Brain microvascular endothelial cell (primary cell): ENCODE measurements at places on chromosomes 4 and X.
A peak's percentile ranks its signal among the peaks of the same experiment; 100 is the strongest.

DNA sequence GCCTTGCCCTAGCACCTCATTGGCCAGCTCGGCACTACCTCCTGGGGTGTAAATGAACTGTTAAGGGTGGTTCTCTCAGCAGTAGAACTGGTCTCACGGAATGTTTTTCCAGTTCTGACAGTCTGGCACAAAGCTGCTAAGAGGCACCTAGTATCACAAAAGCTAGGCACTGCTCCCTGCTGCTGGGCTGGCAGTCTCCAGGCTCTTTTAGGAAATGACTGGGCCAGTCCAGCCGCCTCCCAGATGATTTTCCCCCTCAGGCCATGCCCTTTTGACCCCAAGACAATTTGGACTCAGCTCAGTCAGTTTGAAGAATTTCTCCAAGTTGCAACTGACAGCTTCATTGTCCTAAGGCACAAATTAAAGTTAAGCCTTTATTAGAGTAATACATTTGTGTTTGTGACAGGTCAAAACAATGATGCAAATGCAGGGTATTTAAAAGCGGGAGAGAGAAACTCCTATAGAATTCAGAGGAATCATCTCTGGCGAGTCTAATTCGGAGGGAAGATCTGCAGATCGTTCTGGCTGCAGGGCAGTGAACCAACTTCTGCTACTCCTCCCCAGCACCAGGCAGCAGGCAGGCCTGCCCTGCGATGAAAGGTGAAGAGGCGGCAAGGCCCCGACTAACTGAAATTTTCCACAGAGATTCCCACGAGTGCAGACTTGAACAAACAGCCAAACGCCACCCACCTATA lies 7.9 kb downstream of the FRMD7 start:
- no peak for DNase-seq

- no peak for DNase-seq
Measured at GRCh38 chr4:166838975-166839614, 395.2 kb downstream of the SPOCK3 start.

GRCh38 chr4:1309261-1310010 lies 19.7 kb downstream of the MAEA start:
- peak; percentile 89 for DNase-seq

GRCh38 chr4:21887481-21887880 lies 61.1 kb downstream of the KCNIP4 start:
- no peak for DNase-seq

DNA sequence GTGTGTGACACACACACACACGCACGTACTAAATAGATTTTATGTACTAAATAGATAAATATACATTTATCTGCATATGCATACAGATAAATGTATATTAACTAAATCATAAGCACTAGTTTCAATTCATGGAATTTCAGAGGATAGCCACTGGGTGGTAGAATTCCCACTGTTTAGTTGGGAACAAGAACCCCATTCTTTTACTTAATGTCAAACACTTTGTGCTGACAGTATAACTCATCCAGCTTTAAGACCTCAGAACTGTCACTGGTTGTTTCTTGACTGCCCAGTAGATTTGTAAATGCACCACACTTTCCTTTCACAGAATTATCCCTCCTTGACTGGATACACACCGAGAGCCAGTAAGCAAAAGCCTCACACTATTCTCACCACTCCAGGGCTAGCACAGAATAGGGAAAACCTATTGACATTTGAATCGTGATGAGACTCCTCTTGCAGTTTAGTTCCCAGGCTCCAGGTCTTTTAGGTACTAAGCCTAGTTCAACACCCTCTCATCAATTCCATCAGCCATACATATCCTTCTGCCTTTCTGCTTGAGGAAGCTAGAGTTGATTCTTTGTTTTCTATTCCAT lies 32.4 kb downstream of the PPARGC1A start:
- DNase-seq = peak; percentile 3

GRCh38 chr4:10727140-10727880 lies 42.7 kb upstream of the CLNK start:
- no peak for DNase-seq

DNA sequence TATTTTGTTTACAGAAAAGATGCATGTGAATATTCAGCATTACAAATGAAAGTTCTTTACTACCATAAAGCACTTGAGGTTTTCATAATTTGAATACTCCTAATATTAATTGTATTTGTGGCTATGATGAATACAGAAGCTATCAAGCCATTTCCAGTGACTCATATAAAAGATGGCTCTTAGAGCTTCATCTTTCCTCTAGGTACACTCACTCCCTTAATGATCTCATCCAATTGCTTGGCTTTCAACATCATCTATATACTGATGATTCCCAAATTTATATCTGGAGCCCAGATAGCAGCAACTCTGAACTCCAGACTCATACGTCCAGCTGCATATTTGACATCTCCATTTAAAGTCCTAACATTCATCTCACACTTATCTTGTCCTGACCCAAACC lies 183.4 kb upstream of the FAM241A start:
- no peak for DNase-seq

GRCh38 chrX:121655276-121655675 lies 607.9 kb downstream of the GLUD2 start:
- no peak for DNase-seq

GRCh38 chr4:35500812-35501211 lies 743.5 kb downstream of the ARAP2 start:
- DNase-seq = no peak

DNA sequence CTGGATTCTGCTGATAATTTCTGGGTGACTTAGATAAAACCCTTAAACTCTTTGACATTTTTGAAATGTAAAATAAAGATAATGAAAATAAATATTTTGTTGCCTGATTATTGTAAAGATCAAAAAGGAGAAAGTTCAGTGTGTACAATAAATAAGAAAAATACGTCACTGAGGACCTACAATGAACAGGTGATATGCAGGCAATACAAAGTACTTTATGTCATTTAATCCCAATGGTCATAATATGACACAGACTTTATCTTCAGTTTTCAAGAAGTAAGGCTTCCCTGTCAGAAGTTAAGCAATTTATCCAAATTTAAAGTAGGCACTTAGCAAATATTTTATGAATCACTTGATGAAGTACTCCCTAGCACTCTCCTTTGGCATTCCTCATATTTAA lies 532.8 kb downstream of the GBA3 start:
- DNase-seq = no peak

DNA sequence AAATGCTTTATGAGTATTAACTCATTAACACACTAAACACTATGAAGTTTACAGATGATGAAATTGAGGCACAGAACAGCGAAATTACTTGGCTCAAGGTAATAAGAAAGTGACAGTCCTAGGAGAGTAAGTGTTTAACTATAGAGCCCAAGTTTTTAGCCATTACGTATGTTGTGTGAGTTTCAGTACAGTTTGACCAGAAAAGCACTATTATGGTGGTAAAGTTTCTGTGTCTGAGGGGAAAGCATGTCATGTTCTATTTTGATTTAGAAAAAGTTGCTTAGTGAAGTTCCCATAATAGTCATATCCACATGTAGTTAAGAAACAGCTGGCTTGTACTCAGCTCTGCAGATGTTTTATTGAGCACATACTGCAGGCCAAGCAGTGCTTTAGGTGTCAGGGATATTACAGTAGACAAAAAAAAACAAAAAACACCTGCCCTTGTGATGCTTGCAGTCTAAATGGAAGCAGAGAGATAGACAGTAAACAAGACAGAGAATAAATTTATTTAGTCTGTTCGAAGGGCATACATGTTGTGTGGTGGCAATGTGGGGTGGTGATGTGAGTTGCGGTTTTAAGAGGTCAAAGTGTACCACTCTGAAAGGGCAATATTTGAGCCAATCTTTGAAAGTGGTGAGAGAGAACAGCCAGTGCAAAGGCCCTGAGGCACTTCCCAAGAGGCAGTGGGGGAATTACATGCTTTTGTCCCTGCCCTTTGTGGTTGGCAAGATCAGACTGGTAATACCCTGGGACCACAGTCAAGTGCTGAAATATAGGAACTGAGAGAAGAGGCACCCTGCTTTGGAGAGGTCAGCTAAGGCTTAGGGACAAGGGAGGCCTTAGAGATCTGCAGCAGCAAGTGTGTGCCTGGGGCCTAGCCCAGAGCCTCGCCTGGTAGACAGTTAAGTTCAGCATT lies 6.2 kb downstream of the TMEM131L start:
- no peak for DNase-seq

DNA sequence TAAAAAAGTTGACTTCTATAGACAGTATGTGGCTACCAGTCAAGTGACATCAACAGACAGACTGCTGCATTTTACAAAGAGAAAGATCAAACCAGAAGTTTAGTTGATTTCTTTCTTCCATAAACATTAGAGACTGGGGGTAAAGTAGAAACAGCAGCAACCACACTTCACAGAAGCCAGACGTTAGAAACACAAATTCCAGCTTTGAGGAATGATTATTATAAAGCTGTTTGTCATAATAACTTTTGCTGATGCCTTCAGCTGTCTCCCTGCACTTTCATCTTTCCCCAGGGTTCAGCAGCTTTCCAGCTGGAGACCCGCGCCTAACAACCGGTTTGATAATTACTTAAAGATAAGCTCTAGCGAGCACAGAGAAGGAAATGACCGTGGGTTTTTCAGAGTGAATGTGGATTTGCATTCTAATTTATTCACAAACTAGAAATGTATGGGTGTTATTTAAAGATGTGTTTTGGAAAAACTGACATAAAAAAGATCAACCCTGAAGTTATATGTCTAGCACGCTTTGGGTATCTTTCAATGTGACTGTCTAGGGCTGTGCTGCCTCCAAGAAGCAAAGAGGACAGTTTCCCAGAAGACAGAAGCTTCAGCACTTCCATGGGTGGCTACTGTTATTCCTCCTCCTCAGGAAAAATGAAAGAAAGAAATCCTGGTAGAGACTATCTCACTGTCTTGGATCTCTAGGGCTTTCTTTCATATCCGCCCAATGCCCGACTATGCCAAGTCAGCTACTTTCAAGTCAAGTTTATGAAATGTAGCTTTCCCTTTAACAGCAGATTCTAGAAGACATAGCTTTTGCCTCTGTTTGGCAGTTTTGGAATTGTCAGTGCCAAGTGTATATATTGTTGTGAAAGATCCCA lies 15.0 kb upstream of the ENAM start:
- no peak for DNase-seq

DNA sequence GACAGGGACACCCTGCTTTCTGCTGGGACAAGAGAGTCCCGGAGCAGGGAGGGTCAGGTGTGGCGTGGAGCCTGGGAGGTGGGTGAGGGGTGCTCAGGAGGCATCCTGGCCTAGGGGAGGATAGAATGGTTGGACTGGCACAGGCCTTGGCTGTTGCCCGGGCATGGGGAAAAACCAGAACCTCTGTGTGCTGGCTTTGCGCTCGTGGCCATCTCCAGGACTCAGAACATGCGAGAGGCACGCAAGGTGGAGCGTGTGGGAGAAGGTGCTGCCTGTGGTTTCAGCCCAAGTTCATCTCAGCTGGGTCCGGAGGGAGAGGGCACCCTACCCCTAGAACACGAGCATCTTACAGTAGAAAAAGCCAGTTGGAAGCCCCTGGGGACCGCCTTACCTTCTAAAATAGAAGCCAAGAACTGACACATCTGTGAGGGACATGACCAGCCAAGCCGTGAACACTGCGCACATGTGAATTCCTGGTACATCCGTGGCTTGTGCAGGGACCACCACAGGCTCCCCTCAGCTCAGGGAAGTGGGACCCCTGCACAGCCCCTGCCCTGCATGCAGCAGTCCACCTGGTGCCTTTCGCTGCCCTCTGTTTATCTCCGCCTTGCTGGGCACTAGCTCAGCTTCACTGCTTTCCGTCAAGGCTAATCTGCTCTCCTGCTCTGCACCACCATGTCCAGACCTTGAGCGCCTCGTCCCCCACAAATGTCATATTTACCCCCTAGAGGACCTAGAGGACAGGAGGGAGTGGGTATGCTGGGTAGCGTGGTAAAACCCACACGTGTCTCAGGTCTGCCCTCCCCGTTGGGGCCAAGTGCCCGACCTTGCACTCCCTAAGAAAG lies 13.5 kb downstream of the MSANTD1 start:
- DNase-seq = no peak

GRCh38 chrX:7904562-7904961 lies 22.7 kb downstream of the PNPLA4 start:
- DNase-seq = no peak

DNA sequence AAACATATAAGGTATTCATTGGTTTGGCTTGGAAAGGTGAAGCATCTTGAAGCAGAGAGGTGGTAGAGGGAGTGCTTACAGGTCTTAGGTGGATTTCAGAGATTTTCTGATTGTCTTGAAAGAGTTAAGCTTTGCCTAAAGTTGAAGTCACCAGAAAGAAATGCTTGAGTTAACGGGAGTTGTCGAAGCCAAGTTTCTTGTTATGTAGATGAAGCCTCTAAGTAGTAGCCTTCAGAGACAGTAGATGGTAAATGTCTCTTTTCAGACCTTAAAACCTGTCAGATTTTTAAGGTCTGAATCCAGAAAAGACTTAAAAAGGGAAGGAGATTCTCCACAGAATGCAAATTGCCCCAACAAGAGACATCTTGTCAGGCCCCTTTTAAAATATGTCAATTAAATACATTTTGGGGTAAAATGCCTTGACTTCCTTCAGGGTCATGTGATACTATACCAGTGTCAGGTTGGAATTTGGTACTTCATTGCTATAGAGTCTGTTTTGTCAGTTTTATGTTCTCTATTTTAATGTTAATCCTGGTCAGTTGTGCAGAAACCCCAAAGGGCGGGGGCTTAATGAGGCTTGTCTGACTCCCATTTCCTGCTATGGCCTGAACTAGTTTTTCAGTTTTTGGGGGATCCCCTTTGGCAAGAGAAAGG lies 81.0 kb downstream of the PCDH18 start:
- DNase-seq = no peak

DNA sequence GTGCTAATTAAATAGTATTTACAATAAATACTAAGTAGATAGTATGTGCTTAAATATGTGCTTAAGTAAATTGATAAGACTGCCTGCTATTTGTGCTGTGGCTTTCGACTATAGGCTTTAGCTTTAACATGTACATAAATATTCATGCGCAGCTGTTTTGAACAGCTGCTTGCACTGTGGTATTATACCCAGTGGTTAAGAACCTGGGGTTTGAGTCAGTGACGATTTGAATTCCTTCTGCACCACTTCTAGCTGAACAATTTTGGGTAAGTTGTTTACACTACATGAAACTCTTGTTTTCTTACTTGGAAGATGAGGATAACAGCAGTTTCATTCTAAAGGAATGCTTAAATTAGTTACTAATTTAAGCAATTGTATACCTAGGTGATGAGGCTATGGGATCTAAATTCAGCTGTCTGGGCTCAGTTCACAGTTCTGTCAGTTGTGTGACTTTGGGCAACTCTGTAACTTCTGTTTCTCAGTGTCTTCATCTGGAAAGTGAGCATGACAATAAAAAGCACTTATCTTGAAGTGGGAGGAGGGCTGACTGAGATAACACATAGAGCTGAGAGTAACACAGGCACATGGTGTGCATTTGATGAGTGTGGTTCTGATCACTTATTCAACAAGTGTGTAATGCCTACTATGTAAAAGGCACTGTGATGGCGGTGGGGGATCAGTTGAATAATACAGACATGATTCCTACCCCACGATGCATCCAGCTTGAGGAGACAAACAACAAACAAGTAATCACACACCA lies 37.0 kb downstream of the HPGDS start:
- DNase-seq = no peak

DNA sequence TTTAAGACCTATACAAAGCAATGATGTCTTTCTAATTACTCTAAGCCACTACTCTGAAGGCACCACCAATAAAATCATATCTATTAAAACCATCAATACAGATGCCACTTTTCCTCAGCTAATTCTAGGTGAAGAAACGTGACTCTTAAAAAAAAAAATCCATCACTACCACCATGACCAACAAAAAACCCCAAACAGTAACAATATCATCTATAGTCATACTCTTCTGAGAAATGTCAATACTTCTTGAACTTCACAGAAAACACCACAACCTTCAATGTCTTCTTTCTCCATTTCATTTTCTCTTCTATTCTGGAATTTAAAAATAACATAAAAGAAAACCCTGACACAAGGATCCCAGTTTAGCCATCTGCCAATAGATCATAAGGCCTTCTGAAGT lies 35.7 kb downstream of the CASK start:
- DNase-seq = no peak
